ENCODE measurements at places on chromosomes 7 and 10.

DNA sequence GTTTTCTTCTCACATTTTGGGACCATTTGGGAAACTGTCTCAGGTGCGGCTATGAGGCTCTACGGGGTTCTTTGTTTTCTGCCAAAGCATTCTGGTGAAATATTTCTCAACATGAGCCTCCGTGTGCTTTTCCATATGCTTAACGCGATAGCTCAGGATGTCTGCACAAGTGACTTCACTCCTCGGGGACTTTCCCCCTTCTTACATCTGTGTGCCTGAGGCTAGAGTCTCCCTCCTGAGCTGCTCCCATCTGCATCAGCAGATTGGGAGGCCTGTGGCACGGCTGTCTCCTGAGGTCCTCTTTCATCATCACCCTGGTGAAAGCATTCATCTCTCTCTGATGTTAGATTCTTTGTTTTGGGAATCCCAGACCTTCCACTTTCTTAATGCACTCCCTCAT, 1190.9 kb downstream of the TYW1 start:
- no peak for DNase-seq

GRCh38 chr10:105121743-105122142, 480.7 kb downstream of the SORCS3 start:
- DNase-seq, result no peak

GRCh38 chr7:121180436-121181063, 148.2 kb upstream of the WNT16 start:
- DNase-seq, result no peak

DNA sequence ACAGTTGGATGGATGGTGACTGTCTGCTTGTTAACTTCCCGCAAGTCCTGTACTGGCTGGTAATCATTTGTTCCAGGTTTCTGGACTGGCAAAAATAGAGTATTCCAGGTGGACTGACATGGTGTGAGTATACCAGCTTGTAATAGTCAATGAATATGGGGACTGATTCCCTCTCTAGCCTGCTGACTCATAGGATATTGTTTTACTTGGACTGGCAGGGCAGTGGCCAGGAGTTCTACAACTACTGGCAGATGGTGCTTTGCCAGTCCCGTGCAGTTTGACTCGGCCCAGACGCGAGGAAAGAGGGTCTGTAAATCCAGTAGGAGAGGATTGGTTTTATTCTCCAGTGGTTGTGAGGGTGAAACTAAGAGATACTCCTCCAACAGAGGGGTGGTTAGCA, 78.0 kb downstream of the PRR15 start:
- no peak for DNase-seq

DNA sequence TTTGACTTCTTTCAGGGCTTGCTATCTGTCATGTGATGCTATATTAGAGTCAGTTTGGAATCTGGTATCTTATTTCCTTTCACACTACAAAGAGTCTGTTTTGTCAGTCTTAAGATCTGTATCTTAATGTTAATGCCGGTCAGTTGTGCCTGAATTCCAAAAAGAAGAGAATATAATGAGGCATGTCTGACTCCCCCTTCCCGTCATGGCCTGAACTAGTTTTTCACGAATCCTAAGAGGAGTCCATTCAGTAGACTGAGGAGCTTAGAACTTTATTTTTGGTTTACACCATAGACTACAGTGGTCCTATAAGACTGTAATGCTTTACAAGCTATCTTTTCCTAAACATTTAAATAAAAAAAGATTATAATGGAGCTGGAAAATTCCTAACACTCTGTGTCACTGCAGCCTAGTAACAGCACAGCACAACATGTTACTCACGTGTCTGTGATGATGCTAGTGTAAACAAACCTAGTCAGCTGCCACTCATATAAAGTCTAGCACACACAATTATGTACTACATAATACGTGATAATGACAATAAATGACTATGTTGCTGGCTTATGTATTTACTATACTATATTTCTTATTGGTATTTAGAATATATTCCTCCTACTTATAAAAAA, 50.6 kb downstream of the VPS41 start:
- DNase-seq, result peak; percentile 66

- no peak for DNase-seq
Measured at GRCh38 chr7:45123913-45124710, 12.6 kb upstream of the TBRG4 start.

DNA sequence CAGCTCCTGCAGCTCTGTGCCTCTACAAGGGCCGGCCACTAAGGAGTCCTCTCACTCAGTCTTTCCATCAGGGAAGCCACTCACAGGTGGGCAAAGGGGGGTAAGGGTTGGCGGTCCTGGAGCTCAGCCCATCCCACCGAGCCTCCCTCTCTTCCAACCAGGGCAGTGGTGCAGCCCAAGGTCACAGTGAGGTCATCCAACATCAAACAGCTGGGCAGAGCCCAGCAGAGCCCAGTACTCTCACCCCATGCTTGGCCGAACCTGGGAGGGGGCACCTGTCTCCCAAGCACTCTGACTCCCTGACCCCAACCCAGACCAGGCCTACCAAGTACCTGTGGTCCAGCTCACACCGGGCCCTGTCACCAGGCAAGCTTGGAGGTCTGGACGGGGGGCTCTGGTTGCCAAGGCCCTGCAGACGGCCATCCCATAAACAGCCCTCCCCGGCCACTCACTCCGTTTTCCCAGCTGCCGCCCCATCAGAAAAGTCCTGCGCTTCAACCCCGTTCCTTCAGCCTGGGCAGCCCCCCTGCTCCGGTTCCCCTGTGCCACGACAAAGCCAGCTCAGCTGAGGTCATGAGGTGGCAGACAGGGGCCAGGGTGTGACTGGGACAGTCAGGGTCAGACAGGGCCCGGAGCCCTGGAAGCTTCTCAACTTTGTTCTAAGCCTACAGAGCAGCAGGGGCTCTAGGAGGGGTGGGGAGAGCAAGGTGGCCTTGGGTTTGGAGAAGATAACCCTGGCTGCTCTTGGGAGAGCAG, 27.5 kb downstream of the PDGFA start:
- no peak for DNase-seq

DNA sequence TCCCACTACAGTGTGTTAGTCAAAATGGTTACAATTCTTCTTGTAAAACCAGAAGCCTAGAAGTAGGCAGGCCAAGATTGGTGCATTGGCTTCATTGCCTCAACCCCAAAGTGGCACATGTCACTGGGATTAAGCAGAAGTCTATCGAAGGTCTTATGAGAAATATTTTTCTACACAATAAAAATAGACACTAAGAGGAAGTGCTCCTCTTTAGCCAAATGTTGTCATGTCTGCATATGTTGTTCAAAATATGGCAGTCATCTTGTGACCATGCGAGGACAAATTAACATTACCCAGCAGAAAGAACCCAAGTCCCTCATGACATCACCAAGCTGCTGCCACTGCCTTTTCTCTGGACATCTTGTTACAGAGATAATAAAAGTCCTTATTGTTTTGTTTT, 6.3 kb upstream of the NSMCE4A start:
- DNase-seq, result no peak

DNA sequence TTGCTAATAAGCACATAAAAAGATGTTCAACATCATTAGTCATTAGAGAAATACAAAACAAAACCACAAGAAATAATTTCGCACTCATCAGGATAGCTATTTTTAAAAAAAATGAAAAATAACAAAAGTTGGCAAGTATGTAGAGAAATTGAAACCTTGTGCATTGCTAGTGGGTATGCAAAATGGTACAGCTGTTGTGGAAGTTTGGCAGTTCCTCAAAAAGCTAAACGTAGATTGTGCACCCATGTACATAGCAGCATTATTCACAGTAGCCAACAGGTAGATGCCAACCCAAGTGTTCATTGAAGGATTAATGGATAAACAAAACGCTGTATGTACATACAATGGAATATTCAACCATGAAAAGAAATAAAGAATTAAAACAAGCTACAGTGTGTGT, 35.3 kb upstream of the STARD3NL start:
- DNase-seq, result no peak

- no peak for DNase-seq
Measured at GRCh38 chr7:87204933-87205332, 14.6 kb downstream of the TMEM243 start.

DNA sequence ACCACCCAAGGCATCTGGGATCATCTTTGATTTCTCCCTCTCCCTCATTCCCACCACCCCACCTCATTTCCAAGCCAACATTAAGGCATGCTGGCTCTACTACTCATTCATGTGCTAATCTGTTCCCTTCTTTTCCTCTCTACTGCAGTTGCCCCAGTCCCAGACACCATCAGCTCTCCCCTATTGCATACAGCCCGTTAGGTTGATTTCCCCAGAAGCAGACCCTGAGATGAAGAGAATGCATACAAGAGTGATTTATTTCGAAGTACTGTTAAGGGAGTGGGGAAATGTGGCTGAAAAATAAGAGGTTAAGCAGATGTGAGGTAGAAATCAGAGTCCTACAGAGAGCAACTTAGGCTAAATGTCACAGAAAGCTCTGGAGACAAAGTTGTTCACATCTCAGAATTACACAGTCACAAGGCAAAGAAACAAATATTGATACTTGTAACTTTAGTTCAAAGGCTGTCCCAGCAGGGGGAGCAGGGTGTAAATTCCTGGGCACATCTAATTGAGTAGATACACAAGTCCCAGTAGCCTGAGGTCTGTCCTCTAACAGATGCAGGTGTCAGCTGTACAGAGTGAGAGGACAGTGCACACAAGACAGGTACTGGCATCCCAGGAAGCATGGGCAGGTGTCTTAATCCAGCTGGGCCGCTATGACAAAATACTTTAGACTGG, 20.9 kb downstream of the AKR1D1 start:
- no peak for DNase-seq

DNA sequence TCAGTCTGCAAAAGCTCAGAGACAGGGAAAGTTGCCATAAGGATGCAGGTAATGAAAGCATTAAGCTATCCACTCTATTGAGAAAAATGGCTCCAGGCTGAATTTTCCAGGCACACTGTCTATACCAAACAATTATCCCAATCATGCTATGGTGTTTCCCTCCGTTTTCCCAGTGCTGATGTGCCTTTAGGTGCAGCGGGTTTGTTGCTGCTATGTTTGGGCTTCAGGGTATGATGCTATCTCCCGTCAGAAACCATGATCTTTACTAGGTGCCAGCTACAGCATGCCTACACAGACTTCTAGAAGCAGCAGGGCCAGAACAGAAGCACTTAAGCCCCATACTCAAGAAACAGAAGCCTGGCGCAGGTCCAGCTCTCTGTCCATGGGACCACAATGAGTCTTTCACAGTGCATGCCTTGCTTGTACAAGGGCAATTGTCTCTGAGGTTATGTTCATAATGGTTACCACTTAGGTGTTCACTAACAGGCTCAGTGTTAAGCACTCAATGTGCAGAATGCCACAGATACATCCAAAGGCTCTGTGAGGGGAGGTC, 19.4 kb downstream of the STEAP1B start:
- no peak for DNase-seq

DNA sequence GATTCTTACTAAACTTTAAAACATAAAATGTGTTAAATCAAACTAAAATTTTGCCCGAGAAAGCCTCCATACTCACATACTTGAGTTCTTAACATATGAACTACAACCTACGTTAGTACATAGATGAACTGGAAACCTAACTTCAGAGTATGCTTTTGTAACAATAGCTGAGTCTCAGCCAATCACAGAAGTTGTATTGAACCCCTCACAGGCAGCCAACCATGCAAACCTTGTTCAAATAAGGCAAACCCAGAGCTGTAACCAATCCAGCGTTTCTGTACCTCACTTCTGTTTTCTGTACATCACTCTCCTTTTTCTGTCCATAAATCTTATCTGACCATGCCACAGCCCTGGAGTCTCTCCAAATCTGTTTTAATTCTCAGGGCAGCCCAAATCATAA, 157.3 kb upstream of the COL1A2 start:
- DNase-seq, result no peak

- DNase-seq, result no peak
Measured at GRCh38 chr7:112068967-112069366, 137.2 kb downstream of the DOCK4 start.

DNA sequence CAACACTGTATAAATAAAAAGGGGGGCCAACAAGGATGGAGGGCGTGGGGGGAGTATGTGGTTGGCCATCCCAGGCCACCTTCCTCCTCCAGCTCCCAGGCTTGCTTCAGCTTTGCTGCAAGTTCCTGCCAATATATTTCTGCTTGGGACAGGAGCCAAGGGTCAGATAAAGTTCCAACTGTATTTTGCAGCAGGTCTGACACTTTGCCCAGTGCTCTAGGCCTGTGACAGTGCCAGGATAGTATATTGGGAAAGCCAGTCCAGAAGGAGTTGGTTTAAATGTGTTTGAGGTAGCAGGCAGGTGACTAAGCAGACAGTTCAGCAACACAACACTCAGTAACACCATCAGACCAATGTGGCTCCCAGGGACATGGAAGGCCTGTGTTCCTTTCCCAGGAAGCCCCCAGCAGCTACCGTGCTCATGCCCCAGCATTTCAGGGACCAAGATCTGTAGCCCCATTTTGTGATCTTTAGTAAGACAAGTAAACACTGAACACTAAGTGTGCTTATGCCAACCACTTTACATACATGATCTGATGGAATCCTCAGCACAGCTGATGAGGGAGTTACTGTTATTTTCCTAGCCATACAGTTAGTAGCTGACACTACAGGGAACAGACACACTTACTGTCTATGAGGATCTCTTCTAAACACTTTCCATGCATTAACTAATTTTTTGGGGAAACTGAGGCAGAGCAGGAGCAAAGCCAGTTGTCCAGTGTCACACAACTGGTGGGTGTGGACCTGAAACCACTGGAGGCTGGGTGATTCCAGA, 38.9 kb downstream of the DNAJB12 start:
- DNase-seq, result peak; percentile 1

- no peak for DNase-seq
Measured at GRCh38 chr10:35606430-35606829, 1.3 kb downstream of the GJD4 start.

DNA sequence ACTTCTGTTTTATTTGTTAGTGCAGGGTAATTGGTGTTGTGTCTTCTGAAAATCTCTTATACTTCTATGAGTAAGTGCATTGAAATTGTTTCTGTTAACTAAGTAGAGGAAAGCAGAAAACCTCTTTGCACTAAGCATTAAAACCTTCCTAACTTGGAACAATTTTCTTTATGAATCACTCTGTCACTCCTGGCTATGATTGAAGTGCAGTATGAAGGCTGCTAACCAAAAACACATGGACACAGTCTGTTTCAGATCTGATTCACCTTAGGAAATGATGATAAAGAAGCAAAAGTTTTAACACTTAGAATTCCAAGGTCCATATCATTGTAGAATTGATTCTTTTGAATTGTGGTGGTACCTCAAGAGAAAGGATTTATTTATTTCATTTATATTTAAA, 41.9 kb downstream of the MET start:
- no peak for DNase-seq
